GM10248 (cell line): ENCODE measurements at places on chromosomes 2 and 18.

- no peak for DNase-seq
Measured at GRCh38 chr2:237408335-237409000, 5.5 kb downstream of the COL6A3 start.

DNA sequence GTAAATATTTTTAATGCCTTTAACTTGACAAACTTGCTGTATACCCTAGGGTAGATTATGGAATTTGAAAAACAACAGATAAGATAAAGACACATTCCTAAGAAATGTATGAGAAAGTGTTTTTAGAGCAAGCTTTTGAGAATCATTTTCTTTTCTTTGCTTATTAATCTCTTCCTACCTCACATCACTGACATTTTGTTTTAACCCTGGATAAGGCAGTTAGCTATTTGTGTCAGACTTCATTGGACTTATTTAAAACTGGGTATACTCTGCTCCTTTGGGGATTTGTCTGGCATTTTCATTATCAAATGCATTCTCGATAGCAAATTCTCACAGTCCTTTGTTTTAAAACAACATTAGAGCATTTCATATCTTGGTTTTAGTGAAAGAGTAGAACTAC lies 17.2 kb downstream of the EML4 start:
- no peak for DNase-seq

- no peak for DNase-seq
Measured at GRCh38 chr18:68557183-68557582, 157.7 kb downstream of the TMX3 start.

DNA sequence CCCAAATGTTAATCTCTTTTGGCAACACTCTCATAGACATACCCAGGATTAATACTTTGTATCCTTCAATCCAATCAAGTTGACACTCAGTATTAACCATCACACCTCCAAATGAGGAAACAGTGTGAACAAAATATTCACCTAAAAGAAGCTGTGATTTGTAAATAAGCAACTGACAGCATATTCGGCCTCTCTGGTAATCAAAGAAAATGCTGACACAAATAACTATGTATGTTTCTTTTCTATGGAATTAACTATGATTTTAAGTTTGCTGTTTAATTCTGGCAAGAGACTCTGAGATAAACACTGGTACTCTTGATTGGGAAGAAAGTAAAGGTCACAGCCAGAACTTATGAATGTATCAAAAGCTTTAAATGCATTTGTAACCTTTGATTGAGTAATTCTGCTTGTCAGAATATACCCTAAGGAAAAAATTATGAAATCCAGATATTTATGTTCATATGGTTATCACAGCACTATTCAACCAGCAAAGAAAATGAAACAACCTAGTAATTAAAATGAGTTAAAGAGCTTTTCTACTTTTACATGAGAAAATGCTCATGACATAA lies 3.6 kb upstream of the GYPC start:
- DNase-seq = no peak

DNA sequence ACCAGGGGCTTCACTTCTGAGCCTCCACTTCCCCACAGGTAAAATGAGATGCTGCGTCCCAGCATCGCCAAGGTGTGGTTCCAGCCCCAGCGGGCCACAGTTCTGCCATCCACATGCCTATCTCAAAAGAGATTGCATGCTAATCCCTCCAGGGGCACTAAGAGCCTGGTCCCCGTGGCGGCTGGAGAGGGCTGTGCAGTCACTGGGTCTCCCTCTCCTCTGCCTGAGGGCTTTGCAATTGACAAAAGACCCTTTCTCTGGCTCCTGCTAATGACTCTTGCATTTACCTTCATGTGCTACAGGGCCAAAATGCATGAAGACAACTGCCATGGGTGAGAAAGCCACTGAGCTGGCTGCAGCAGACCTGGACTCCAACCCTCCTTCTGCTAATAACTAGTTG lies 18.5 kb downstream of the ZBTB7C start:
- no peak for DNase-seq
